ENCODE measurements at places on chromosomes 3 and 15.

GRCh38 chr3:194739498-194740284 is 54.0 kb downstream of the FAM43A start:
- DNase-seq: no peak

DNA sequence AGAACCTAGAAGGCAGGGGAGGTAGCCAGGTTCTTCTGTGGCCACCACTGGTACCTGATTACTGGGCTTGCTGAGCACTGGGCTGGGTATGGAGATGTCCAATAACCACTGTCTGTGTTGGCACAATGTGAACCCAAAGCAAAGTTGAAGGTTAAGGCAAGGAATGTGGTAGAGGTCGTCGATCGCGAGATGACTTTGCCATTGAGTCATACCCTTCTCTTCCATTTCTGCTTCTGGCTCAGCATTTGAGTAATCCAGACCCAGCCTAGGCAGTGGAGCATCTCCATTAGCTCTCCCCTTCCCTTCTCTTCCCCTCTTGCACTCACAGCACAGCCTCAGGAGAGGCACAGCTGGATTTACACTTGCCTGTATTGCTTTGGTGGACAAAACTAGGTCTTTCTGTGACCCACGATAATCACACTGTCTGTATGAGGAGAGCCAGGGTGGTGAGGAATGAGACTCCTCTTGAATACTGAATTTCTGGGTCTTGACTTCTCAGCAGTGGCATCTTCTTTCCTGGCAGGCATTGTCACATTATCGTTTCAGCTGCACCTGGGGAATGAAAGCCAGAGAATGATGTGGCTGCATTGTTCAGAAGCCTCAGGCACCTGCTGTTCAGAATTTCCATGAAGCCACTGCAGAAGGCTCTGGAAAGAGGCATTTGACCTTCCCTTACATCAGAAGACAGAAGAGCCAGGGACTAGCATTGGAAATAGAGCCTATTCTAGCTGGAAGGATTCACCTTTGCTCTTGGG is 272.6 kb downstream of the PDCD6IP start:
- DNase-seq: no peak

DNA sequence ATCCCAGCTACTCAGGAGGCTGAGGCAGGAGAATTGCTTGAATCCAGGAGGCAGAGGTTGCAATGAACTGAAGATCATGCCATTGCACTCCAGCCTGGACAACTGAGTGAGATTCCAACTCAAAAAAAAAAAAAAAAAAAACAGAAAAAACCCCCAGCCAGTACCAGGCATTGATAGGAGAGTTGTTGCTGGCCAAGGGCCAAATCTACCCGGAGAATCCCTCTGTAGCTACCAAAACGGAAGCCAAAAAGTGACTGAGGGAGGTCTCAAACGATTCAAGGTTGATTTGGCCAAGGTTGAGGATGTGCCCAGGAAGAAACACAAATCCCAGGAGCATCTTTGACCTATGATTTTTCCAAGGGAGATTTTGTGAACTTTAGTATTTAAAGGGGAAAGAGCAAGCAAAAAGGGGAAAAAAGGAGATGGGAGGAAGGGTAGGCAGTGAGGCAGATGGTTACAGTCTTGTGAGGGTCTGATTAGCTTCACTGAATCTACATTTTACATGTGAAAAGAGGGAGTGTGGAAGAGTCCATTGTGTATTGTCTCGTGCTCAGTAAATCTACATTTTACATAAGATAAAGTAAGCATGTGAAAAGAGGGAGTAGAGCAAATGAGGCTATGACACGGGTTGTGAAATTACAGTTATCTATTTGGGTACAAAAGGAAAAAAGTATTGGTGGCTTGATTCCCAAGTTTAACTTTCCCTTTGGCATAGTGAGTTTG is 32.8 kb downstream of the SETMAR start:
- DNase-seq: no peak

GRCh38 chr3:156445117-156446090 is 109.5 kb downstream of the SSR3 start:
- DNase-seq: no peak

GRCh38 chr3:175585898-175586297 is 726.8 kb downstream of the NAALADL2 start:
- DNase-seq: no peak

GRCh38 chr3:55549177-55549576 is 62.1 kb upstream of the WNT5A start:
- no peak for DNase-seq

GRCh38 chr3:52834871-52835501 is at the start of gene MUSTN1:
Gene MUSTN1, minus strand, starts transcription at chr3:52835019. Its CDS starts 71 bp downstream, at chr3:52834948.
- no peak for DNase-seq

- DNase-seq: no peak
Measured at GRCh38 chr3:8561370-8561769, 59.7 kb downstream of the LMCD1 start.

- no peak for DNase-seq
Measured at GRCh38 chr15:38652998-38653397, 88.4 kb upstream of the RASGRP1 start.

- no peak for DNase-seq
Measured at GRCh38 chr15:50876260-50876988, 32.1 kb upstream of the AP4E1 start.

DNA sequence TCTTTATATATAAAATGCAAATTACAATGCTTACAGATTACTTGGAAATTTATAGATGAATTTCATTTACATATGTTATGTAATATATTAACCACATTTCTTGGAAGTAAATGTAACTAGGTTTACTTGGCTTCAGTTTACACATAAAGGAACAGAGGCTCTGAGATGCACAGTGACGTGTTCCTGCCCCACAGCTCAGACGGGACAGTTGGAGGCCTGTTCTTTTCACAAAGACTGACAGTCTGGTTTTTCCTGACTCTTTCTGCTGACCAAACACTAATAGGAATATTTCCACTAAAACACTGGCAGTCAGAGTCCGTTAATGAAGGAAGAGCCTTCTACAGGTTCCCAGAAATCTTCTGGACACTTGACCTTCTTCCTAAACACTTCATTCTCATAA is 336.1 kb downstream of the MFSD1 start:
- DNase-seq: no peak

- DNase-seq: no peak
Measured at GRCh38 chr15:24919446-24919845, 35.3 kb upstream of the SNRPN start.

- DNase-seq: no peak
Measured at GRCh38 chr3:47910777-47911440, 105.3 kb downstream of the MAP4 start.

- DNase-seq: no peak
Measured at GRCh38 chr15:100430411-100430810, 88.6 kb upstream of the ADAMTS17 start.

Data from stimulated activated CD4-positive, alpha-beta T cell treated with anti-CD3 and anti-CD28 coated beads, TNF-alpha, amount 100 ng/mL, for 24 hours (primary cell).